Stimulated activated CD4-positive, alpha-beta T cell treated with anti-CD3 and anti-CD28 coated beads, Interleukin-4, amount 100 ng/mL, for 1 hour (primary cell): ENCODE measurements at places on chromosomes 7 and 10.
A peak's percentile ranks its signal among the peaks of the same experiment; 100 is the strongest.

- DNase-seq: peak; percentile 35
Observed at GRCh38 chr10:4652111-4653010, 173.6 kb upstream of the AKR1E2 start.

GRCh38 chr7:64951250-64951848 lies 39.5 kb downstream of the ZNF117 start:
- no peak for DNase-seq

GRCh38 chr10:93062514-93063143 lies 2.0 kb downstream of the CYP26C1 start:
- DNase-seq: peak; percentile 47

DNA sequence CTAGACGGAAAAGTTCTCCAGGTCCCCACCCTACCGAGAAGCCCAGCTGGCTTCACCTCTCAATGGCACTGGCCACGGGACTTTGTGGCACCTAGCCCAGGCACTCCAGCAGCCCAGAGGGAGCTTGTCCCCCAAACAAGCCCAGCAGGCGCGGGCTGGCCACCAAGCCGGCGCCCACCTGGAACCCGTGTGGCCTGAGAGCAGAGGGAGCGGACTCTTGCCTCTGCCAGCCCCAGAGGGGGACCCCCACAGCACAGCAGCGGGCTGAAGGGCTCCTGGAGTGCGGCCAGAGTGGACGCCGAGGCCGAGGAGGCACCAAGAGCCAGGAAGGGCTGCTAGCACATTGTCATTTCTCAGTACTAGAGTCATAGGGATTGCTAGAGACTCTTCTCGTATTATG lies 671.4 kb downstream of the CNTNAP2 start:
- no peak for DNase-seq

DNA sequence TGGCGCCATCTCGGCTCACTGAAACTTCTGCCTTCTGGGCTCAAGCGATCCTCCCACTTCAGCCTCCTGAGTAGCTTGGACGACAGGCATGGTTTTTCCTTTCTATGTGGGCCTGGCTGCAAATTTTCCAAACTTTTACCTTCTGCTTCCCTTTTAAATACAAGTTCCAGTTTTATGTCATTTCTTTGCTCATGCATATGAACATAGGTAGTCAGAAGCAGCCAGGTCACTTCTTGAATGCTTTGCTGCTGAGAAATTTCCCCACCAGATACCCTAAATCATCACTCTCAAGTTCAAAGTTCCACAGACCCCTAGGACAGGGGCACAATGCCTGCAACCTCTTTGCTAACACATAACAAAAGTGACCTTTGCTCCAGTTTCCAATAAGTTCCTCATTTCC lies 21.6 kb upstream of the RPEL1 start:
- no peak for DNase-seq

DNA sequence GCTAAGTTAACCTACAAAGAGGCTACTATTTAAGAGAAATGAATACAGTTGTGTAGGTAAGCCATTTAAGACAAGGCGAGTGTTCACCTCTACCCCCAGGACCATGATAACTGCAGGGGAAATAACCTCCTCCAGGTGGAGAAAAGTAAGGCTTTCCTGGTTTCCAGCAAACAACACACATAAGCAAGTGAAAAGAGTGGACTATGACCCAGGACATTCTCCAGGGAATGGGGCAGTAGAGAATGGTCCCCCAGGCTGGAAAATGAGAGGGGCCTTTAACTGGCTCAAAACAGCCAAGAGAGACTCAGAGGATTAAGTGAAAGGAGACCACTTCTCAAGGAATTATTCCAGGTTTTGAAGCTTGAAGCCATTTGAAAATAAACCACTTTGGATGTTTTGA lies 101.0 kb upstream of the GJD4 start:
- no peak for DNase-seq
